Peyer's patch (tissue), 4 donors: ENCODE measurements at places on chromosomes 6 and 20. TPM values are rescaled to one million over a fixed set of nuclear protein-coding genes. Genes with fewer than 3 reads are reported as not detected.

The ATAT1 gene
- 25.2 TPM for total RNA-seq

- no peak overlapping the region for H3K27ac ChIP-seq
- H3K4me1 ChIP-seq, result no peaks in the 10 kb centered on the region
- no peak for DNase-seq
- no peaks in the 10 kb centered on the region for H3K27me3 ChIP-seq
- no peaks in the 10 kb centered on the region for H3K36me3 ChIP-seq
- no peak overlapping the region for H3K4me3 ChIP-seq
These were observed 113.0 kb downstream of the EDN3 start for GRCh38 chr20:59413326-59413865.

- H3K27me3 ChIP-seq, result no peaks in the 10 kb centered on the region
- H3K36me3 ChIP-seq, result no peaks in the 10 kb centered on the region
- no peaks in the 10 kb centered on the region for H3K4me1 ChIP-seq
- H3K4me3 ChIP-seq, result no peak overlapping the region
- no peak overlapping the region for H3K27ac ChIP-seq
- no peak for DNase-seq
These were observed 49.5 kb downstream of the DLGAP4 start for GRCh38 chr20:36355469-36356171.

DNA sequence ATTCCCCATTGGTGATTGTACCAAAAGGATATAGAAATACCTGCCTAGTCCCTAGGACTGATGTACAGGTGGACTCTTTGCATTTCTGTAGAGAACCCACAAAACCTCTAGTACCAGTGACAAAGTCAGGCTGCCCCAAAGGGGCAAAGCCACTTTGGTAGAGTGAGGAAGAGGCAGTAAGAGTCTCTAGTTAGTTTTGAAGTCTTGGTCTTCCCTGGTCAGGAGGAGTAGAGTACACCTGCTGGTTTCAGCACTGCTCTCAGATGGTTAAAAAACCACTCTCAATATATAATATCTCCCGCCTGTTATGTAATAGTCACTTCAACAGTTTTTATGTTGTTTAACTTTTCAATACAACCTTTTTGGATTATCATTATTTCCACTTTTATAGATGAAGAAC is 344.9 kb downstream of the CDKAL1 start:
- DNase-seq, result no peak
- no peaks in the 10 kb centered on the region for H3K4me1 ChIP-seq
- no peak overlapping the region for H3K27ac ChIP-seq

DNA sequence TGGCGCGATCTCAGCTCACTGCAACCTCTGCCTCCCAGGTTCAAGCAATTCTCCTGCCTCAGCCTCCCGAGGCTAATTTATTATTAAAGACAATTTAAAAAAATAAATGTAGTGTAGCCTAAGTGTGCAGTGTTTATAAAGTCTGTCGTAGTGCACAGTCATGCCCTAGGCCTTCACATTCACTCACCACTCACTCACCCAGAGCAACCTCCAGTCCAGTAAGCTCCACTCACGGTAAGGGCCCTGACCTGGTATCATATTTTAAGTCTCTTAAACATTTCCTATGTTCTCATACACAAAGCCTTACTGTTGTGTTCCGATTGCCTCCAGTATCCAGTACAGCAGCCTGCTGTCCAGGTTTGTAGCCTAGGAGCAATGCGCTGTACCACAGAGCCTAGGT is 168.2 kb upstream of the FOXQ1 start:
- DNase-seq, result no peak
- H3K4me1 ChIP-seq, result no peaks in the 10 kb centered on the region
- H3K27ac ChIP-seq, result no peak overlapping the region
- H3K36me3 ChIP-seq, result no peaks in the 10 kb centered on the region
- no peaks in the 10 kb centered on the region for H3K27me3 ChIP-seq

DNA sequence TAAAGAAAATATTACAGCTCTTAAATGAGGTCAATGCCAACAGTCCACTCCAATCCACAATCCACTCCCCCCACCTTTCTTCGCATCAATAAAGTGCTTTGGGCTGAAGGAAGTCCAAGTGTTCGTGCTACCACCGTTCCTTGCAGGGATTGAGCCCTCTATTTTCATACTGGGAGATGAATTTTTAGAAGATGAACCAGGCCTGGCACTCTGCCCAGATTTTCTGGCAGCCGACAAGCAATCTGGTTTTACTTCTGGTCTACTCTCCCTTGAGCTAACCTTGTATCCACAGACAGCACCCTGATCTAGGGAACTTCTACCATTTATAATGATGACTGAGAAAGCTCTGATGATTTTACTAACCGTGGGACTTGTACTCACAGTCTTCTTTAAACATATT is 72.3 kb downstream of the BTBD9 start:
- H3K27ac ChIP-seq, result no peak overlapping the region
- H3K36me3 ChIP-seq, result no peaks in the 10 kb centered on the region
- no peak overlapping the region for H3K4me3 ChIP-seq
- peak; percentile 51 for DNase-seq

The TNNC2 gene
- 3.5 TPM for total RNA-seq

- no peaks in the 10 kb centered on the region for H3K4me1 ChIP-seq
- no peaks in the 10 kb centered on the region for H3K36me3 ChIP-seq
- no peaks in the 10 kb centered on the region for H3K27me3 ChIP-seq
- DNase-seq, result no peak
- no peak overlapping the region for H3K4me3 ChIP-seq
These were observed 43.3 kb upstream of the CTAGE9 start for GRCh38 chr6:131754088-131754487.

DNA sequence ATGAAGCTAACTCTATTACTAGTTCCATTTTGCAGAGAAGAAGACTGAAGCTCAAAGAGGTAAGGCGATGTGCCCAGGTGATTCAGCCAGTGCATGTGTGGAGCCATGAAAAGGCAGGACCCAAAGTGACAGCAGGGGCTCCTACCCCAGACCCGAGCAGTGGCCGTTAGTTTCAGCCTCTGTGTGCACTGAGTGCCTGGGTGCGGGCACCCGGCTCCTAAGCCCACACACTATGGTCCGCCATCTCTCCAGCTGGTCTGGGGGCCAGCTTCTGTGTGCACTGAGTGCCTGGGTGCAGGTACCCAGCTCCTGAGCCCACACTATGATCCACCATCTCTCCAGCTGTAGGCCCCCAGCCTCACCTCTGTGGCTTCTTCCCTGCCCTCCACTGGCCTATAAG is 123.5 kb upstream of the CST7 start:
- no peak overlapping the region for H3K27ac ChIP-seq
- no peak overlapping the region for H3K4me3 ChIP-seq
- no peaks in the 10 kb centered on the region for H3K36me3 ChIP-seq
- H3K27me3 ChIP-seq, result no peaks in the 10 kb centered on the region
- H3K4me1 ChIP-seq, result no peaks in the 10 kb centered on the region

DNA sequence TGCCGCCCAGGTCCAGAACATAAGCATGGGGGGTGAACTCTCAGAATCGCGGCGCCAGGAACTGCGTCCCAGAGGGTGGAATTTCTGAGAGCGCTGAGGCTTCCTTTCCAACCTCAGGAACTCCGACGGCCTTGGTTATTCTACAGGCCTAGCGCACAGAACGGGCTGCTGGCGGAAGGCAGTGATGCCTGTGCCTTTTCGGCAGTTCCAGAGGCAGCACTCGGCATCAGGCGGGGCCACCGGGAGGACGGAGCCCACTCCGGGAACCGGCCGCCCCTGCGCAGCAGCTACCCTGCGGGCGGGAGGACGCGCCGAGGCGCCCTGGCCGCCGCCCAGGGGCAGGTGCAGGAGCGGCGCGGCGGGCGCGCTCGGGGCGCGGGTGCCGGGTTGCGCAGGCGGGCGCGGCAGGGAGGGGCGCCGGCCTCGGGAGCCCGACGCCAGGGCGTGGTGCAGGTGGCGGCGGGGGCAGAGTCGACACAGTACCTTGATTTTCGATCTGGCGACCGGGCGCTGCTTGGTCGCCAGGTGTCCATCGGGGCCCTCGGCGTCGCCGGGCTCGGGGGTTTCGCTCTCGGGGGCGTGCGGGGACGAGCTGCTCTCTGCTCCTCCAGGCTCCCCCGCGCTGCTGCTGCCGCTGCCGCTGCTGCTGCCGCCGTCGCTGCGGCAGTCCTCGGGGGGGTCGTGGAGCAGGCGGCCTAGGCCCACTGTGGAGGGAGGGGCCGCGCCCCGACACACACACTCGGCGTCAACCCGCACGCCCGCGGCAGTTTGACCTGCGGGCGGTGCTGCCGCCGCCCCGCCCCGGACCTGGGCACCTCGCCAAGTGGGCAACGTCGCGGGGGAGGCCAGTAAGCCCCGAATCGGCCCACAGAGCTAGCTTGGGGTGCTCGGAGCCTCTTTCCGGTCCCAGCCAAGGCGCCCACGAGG is 1.3 kb downstream of the OVOL2 start:
- peaks cover 7% of the 10 kb centered on the region for H3K4me1 ChIP-seq
- DNase-seq, result peak; percentile 77
- H3K27ac ChIP-seq, result peak overlapping the region; percentile 97

The PCNA gene
- 36.5 TPM for total RNA-seq

- H3K27me3 ChIP-seq, result no peaks in the 10 kb centered on the region
- H3K4me1 ChIP-seq, result no peaks in the 10 kb centered on the region
- no peaks in the 10 kb centered on the region for H3K36me3 ChIP-seq
- H3K4me3 ChIP-seq, result no peak overlapping the region
- H3K27ac ChIP-seq, result no peak overlapping the region
- DNase-seq, result peak; percentile 66
These were observed 40.6 kb downstream of the ISM1 start for GRCh38 chr20:13261460-13262301.

DNA sequence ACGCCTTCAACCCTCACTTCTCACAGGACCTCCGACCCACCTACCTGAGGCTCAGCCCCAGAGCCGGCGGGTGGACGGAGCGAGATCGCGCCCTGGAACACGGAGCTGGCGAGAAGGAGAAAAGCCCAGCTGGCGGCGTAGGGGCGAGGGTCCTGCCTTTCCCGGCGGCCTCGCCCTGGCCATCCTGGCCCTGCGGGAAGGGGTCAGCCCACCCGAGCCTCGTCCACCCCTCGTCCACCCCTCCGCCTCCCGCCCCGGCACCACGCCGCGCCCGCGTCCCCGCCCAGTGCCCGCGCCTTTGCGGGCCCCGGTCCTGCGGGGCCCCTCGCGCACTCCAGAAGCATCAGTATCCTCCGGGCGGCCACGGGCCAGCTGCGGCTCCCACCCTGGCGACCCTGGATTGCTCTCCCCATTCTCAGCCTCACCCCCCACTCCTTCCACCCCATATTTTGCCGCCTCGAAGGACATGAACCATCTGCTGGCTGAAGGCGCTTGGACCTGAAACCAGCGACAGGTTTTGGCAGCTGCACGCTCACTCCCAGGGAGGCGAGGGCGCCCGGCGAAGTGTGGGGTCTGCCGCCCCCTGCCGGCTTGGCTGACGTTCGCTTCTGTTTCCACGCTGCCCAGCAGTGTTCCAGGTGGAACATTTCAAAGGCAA is 65.1 kb downstream of the PLG start:
- no peak for DNase-seq
- peak overlapping the region; percentile 48 for H3K4me3 ChIP-seq
- H3K4me1 ChIP-seq, result peaks cover 6% of the 10 kb centered on the region
- no peaks in the 10 kb centered on the region for H3K36me3 ChIP-seq

- H3K36me3 ChIP-seq, result no peaks in the 10 kb centered on the region
- H3K4me1 ChIP-seq, result no peaks in the 10 kb centered on the region
- H3K27ac ChIP-seq, result no peak overlapping the region
- no peak overlapping the region for H3K4me3 ChIP-seq
- H3K27me3 ChIP-seq, result no peaks in the 10 kb centered on the region
These were observed 642.3 kb downstream of the MAFB start for GRCh38 chr20:40046703-40047102.

GRCh38 chr20:25487306-25487705 is 79.8 kb downstream of the GINS1 start:
- H3K27ac ChIP-seq, result no peak overlapping the region
- no peaks in the 10 kb centered on the region for H3K36me3 ChIP-seq
- DNase-seq, result no peak
- H3K4me3 ChIP-seq, result no peak overlapping the region
- H3K4me1 ChIP-seq, result no peaks in the 10 kb centered on the region

The TBX18 gene
- total RNA-seq, result not detected

- H3K4me3 ChIP-seq, result no peak overlapping the region
- H3K27me3 ChIP-seq, result no peaks in the 10 kb centered on the region
- H3K36me3 ChIP-seq, result no peaks in the 10 kb centered on the region
- DNase-seq, result no peak
- no peaks in the 10 kb centered on the region for H3K4me1 ChIP-seq
- no peak overlapping the region for H3K27ac ChIP-seq
These were observed 189.1 kb downstream of the BMP2 start for GRCh38 chr20:6956574-6956973.

DNA sequence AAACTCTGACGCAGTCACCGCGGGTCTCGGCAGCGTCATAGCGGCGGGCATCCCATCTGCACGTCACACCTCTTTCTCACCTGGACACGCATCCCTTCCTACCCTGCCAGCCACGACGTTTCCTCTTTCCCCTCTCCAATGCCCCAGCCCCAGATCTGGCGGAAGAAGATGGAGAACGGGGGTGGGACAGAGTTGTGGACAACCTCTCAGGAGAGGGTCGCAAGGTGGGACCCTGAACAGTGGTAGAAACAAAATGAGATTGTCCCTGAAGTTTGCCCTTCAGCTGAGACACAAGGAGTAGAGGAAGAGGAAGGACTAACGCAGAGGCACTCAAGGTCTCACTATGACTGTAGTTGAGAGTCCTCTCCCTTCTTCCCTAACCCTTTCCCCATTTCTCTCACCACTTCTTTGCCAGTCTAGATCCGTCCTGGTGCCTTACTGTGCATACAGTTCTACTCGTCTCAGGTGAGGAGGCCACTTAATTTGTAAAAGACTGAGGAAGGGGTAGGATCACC is 562 bp downstream of the TRIM39 start:
- H3K27me3 ChIP-seq, result no peaks in the 10 kb centered on the region
- peaks cover 6% of the 10 kb centered on the region for H3K4me1 ChIP-seq
- peak overlapping the region; percentile 99 for H3K27ac ChIP-seq
- DNase-seq, result peak; percentile 67
- no peaks in the 10 kb centered on the region for H3K36me3 ChIP-seq
